ENCODE measurements at places on chromosomes 13 and 19. TPM values are rescaled to one million over a fixed set of nuclear protein-coding genes. Genes with fewer than 3 reads are reported as not detected.

GRCh38 chr19:52664461-52664860 lies 26.3 kb upstream of the ZNF83 start:
- no peak for DNase-seq

- DNase-seq, result no peak
Measured at GRCh38 chr19:50974702-50975556, 5.5 kb upstream of the KLK6 start.

GRCh38 chr13:25085125-25085742 lies 10.7 kb upstream of the PABPC3 start:
- peak; percentile 27 for DNase-seq

DNA sequence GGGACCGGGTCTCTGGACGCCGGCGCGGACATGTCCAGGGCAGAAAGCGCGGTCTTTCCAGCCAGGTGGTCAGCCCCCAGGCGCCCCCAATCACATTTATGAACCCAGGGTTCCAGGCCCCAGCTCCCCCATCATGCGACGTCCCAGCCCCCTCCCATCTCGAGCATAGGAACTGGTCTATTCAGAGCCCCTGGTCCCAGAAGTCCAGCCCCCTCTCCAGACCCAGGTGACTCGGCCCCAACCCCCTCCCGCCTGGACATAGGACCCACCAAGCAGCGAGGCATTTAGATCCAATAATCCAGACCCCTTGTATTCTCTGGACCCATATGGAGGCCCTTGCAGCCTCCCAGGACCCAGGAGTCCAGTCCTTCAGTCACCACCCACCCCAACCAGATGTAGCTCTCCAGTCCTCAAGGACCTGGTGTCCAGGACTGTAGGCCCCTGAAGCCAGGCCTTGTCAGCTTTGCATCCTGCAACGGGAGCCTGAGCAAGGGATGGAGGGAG lies 501 bp downstream of the APLP1 start:
- DNase-seq, result no peak

Gene SIGLEC12
- not detected for total RNA-seq

Gene TGFBR3L
- 1.2 TPM for total RNA-seq

Gene EDNRB
- 2.6 TPM for total RNA-seq
